ENCODE measurements at places on chromosomes 3 and 15.

- DNase-seq: no peak
These were observed 92.4 kb downstream of the KBTBD8 start for GRCh38 chr3:67090474-67090873.

- no peak for DNase-seq
These were observed 854.1 kb downstream of the ROBO1 start for GRCh38 chr3:78913711-78914110.

GRCh38 chr15:73881579-73882320 lies 8.4 kb downstream of the TBC1D21 start:
- DNase-seq: no peak

DNA sequence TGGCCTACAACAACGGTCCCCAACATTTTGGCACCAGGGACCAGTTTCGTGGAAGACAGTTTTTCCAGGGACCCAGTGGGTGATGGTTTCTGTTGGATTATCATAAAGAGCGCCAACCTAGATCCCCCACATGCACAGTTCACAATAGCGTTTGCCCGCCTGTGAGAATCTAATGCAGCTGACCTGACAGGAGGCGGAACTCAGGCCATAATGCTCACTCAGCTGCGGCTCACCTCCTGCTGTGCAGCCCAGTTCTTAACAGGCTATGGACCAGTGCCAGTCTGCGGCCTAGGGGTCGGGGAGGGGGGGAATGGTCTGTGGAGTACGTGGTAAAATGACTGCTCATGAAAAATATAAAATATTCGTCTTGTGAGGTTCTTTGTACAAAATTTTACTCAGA lies 518.5 kb upstream of the CADM2 start:
- no peak for DNase-seq

GRCh38 chr3:100175637-100176280 lies 61.5 kb upstream of the FILIP1L start:
- no peak for DNase-seq

- DNase-seq: no peak
These were observed 26.0 kb upstream of the VIPR1 start for GRCh38 chr3:42476225-42477125.
